Hematopoietic multipotent progenitor cell treated with erythropoietin and hydrocortisone succinate and interleukin-3 and kit ligand, for 8 days (in vitro differentiated cells): ENCODE measurements at places on chromosomes 12 and 14.

DNA sequence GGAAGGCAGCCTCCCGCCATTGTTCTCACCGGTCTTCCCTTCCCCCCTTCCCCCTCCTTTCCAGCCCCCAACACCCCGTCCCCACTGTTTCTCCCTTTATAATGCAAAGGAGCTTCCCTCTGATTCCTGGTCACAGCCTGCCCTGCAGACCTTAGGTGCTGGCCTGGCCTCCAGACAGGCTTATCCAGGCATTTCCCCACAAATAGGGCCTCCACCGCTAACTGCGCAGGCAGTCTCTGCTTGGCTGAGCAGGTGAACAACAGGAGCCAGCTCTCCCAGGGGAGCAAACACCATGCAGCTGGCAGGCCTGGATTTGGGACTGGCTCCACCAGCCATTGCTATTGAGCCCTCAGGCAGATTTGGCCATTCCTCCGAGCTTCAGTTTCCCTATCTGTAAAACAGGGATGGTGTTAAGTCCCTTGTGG, 46.0 kb downstream of the SMIM41 start:
- DNase-seq: no peak

DNA sequence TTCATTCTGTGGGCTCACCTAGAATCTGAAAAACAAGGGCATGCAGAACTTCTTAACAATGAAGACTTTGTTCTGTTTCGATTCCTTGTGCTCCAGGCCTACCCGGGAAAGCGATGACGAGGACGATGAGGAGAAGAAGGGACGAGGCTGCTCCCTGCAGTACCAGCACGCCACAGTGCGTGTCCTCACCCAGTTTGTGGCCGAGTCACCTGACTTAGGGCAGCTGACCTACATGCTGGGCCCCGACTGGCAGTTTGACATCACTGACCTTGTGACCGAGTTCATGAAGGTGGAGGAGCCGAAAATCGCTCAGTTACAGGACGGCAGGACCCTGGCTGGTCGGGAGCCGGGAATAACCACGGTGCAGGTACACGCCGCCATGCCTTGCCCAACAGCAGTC, 585.4 kb downstream of the AACS start:
- DNase-seq: no peak

DNA sequence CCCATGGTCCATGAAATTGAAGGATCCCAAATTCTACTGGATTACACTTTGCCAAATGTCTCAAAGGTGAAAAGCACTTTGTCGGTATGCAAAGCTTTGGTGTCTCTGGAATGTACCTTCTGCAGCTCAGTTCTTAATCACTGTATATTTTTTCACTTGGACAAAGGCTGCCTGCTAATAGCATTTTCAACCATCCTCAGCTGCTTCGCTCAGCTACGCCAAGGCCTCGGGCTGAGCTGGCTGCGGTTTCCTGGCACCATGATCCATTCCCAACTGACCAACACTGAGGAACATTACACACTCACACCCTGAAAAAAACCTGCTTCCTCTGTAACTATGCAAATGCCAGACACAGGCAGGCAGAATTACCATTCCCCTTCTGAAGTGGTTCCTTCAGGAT, 335.2 kb downstream of the DPF3 start:
- DNase-seq: no peak

GRCh38 chr12:12804432-12804886, 8.7 kb upstream of the DDX47 start:
- DNase-seq: no peak
